ENCODE measurements at places on chromosomes 12 and 14.
A peak's percentile ranks its signal among the peaks of the same experiment; 100 is the strongest.

DNA sequence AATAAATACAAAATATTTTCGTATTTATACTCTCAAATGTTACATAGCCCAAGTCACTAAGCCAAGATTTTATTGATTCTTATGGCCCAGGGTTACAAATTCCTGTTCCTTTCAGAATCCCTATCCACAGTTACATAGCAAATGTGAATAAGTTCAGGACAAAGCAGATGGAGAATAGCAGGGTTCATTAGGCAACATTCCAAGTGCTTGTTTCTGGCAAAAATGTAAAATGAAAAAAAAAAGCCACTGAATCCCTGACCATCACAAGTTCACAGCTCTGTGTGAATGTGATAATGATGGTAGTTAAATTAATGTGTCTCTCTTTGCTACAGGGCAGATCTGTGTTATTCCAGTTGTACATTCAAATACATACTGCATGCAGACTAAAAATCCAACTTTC is 74.6 kb downstream of the KCNC2 start:
- no peak for DNase-seq

DNA sequence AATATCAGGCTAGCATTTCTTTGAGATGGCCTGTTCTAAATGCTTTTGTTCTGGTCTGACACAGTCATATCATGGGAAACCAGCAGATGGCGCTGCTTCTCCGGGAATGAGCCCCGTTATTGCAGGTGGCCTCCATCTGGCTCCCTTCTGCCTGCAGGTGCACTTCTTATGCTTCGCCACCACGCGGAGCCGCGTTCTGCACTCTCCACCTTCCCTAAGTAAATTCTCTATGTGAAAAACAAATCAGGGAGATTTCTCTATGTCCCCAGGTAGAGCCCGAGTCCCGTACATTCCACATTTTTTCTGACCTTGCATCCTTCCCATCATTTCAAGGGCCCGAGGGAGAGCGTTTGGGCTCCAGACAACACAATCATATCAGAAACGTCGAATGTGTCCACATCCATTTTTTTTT is 26.2 kb downstream of the GLRX5 start:
- peak; percentile 71 for DNase-seq

DNA sequence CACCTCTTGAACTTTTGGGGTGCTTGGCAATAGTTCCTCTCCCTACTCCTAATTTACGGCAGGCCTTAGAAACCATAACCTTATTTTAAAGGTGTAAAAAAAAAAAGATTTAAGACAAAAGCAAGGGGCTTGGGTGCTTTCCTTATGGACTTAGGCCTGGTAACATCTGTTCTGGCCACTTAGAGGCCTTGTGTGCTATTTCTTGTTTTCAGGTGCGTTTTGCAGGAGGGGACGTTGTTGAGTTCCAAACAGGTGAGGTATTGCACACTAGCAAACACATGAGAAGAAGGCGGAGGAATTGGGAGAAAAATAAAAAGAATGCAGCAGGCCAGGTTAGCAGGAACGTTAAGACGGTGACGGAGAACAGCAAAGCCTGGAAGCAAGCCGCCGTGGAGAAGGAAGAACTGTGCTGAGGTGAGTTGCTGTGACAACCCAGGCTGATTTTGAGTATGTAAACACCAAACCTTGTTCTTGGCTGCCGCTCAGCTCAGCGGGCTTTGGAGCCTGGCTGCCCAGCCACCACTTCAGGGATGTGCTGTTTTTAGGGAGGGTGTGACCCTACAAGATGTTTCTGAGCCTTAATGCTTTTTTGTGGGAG is 17.3 kb downstream of the EMG1 start:
- DNase-seq, result no peak

- no peak for DNase-seq
Observed at GRCh38 chr12:128949086-128949485, 95.8 kb downstream of the GLT1D1 start.

DNA sequence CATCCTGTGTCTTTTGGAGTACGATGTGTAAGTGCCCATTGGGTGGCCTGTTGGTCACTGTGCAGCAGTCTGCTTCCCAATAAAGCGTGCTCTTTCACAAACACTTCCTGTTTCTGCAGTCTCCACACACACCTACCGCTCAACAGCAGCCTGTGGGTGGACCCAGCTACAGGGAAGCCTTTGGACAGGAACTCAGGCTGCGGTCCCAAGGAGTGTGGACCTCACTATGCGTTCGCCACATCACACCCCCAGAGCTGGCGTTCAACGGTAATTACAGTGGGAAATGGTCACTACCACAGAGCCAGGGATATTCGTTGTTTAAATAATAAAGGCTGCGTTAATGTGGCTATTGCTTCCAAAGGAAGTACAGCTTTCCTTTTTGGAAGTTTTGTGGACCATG is 16.2 kb downstream of the PSMC1 start:
- DNase-seq, result no peak

Data from tibial artery (tissue), 4 donors.